ENCODE measurements at places on chromosomes 13 and 19. TPM values are rescaled to one million over a fixed set of nuclear protein-coding genes. Genes with fewer than 3 reads are reported as not detected.

The MBD3L3 gene
- not detected for total RNA-seq

The MCF2L gene
- total RNA-seq = 3.4 TPM

The CACNG7 gene
- total RNA-seq = not detected

The AKT1S1 gene
- 28.7 TPM for total RNA-seq

The RTBDN gene
- total RNA-seq = not detected

The ZNF99 gene
- 0.07 TPM for total RNA-seq

The RNF225 gene
- total RNA-seq = 0.44 TPM

The MPND gene
- total RNA-seq = 29.8 TPM

The ZNF229 gene
- total RNA-seq = 3.1 TPM

DNA sequence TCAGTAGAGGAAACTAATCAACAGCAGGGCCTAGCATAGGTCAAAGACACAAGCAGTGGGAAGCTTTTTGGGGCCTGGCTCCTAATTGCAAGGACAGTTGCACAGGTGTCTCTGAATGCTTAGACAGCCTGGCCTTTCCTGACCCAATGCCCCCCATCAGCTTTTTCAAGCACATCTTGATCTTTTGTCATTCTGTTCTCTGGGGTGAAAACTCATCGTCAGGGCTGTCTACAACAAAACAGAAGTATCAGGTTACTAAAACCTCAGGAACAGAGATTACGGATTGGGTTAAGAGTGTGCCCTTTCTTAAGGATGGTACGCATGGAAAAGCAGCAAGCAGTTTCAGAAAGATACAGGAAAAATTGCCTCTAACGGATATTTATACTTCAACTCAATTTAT, 8.3 kb upstream of the ZNF254 start:
- DNase-seq = no peak

- DNase-seq = peak; percentile 71
These were observed 40.3 kb downstream of the DEDD2 start for GRCh38 chr19:42176990-42177685.

DNA sequence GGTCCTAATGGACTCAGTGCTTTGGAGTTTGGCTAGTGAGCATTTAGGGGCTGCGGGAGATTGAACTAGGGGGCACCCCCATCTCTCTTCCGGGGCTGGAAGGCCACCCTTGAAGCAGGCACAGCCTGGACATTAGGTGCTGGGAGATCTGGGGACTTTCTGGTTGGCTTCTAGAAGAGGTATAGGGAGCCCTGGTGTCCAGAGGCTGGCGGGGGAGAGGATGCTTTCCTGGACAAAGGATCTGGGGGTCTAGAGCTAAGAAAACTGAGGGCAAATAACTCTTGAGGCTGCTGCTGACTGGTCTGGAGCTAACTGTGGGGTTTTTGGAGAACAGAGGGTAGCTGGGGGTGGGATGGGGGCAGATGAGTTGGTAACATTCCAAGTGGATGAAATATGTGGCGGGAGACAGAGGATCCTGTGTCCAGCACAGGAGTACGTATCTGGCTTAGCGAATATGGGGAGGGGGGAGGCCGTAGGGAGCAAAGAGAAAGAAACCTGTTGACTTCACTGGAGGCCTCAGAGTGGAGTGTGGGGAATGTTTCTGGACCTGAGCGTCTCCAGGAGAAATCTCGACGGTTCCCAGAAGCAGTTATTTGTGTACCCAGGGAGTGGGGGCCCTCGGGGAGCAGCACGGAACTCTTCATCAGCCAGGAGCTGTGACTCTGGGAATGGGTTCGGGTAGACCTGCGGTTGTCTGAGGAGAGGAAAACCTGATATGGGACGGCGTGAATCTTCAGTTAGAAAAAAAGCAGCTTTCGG, 1.4 kb downstream of the HNRNPUL1 start:
- DNase-seq = no peak

- DNase-seq = no peak
These were observed 2.7 kb downstream of the SLC27A1 start for GRCh38 chr19:17473041-17473440.

DNA sequence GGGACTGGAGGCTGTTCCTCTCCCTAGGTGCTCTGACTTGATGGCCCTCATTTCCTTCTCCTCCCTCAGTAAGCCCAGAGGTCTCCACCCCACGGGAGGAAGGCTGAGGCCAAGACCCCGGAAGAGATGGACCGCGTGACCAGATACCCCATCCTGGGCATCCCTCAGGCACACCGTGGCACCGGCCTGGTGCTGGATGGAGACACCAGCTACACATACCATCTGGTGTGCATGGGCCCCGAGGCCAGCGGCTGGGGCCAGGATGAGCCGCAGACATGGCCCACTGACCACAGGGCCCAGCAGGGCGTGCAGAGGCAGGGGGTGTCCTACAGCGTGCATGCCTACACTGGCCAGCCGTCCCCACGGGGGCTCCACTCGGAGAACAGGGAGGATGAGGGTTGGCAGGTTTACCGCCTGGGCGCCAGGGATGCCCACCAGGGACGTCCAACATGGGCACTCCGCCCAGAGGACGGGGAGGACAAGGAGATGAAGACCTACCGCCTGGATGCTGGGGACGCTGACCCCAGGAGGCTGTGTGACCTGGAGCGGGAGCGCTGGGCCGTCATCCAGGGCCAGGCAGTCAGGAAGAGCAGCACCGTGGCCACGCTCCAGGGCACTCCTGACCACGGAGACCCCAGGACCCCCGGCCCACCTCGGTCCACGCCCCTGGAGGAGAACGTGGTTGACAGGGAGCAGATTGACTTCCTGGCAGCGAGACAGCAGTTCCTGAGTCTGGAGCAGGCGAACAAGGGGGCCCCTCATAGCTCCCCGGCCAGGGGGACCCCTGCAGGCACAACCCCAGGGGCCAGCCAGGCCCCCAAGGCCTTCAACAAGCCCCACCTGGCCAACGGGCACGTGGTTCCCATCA, 6.1 kb downstream of the MISP start:
- DNase-seq = no peak

DNA sequence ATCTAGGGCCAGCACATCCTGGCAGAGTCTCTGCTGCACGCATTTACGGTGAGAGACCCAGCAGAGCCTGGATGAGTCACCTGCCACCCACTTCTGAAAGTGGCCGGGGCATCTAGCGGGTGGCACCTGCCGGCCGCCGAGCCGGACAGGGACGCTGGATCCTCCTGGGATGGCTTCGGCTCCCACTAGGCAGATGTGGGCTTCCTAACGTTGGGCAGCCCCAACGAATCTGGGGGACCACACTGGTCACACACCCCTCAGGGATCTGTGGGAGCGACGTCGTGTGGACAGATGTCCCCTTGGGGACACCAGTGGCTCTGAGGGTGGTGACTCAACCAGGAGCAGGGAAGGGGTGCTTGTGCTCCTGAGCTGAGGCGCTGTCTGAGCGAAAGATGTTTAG, 32.2 kb downstream of the TMEM255B start:
- DNase-seq = no peak

DNA sequence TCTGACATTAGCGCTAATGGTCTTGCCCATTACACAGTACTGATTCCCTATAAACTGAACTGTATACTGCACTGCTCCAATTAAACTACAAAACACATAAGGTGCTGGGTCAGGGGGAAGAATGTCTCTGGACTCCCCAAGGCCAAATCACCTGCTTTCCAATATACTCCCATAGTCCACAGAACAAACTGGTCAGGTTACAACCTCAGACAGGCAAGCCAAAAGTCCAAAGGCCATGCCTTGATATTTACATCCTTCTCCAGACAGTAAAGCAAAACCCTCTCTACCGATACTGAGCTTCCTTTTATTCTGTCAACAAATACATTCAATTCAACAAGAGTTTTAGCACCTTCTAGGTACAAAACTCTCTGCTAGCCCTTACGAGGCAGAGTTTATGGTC, 8.9 kb downstream of the ZNF541 start:
- no peak for DNase-seq

DNA sequence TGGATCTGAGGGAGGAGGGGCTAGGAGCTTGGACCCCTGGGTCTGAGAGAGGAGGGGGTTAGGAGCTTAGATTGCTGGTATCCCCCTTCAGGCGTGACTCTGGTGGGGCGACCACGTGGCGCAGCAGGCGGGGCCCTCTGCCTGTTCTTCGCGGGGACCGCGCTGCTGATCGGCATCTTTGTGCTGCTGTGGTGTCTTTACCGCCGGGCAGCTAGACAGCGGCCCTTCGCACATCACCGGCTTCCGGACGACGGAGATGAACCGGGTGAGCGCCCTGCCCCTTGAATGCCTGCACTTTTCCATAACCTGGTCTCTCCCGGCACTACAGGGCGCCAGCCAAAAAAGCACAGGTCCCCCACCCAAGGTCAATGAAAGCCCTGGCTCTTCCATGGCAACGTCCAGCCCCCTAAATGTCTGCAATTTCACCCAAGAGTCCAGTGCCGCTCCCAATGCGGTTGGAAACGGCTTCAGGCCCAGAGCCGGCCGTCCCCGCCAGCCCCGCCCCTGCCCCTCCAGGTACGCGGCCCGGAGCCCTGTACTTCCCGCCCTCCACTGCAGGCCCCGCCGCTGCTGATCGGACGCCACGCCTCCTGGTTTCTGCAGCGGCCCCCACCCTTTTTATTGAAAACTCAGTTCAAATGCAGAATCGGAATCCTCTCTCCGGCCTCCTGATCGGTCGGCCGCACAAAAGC, 2.8 kb downstream of the GFY start:
- no peak for DNase-seq

GRCh38 chr19:13209484-13210338, 59.5 kb downstream of the IER2 start:
- no peak for DNase-seq

Measured in activated B cell treated with CpG ODN at 0.5 μM for 24 hours (primary cell).